ENCODE measurements at places on chromosomes 7 and 10. TPM values are rescaled to one million over a fixed set of nuclear protein-coding genes. Genes with fewer than 3 reads are reported as not detected.

Gene SEMA3C
- 15.7 TPM for polyA plus RNA-seq

DNA sequence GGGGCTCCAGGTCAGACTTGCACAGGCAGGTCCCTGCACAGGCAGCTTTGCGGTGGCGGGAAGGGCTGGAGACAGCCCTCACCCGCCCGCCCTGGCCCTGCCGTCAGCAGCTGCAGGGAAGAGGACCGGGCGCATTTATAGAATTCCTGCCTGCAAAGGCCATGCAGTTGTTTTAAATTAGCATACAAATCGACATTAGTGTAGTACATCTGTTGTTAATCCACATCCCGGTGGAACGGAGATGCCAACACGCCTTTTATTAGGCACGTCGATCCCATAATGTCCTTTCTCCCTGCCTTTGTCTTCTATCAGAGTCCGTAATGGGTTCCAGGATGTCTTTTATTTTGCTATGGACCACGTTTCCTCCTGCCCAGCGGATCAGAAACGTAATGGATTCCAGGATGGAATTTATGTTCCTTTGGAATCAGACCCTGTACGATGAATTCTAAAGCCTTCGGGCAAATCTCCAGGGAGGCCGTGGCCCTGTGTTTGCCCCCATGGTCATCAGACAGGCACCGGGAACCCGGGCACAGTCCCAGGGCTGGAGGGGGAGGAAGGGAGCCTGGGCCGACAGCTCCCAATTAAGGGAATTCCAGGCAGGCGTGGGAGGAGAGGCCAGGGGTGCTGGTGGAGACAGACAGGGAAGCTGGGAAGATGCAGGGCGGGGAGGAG, 123.9 kb downstream of the COL26A1 start:
- no peak overlapping the region for H3K4me3 ChIP-seq
- DNase-seq = no peak
- H3K36me3 ChIP-seq = no peaks in the 10 kb centered on the region
- H3K27ac ChIP-seq = no peak overlapping the region
- H3K27me3 ChIP-seq = no peaks in the 10 kb centered on the region

Gene GPR15LG
- 0.15 TPM for polyA plus RNA-seq

DNA sequence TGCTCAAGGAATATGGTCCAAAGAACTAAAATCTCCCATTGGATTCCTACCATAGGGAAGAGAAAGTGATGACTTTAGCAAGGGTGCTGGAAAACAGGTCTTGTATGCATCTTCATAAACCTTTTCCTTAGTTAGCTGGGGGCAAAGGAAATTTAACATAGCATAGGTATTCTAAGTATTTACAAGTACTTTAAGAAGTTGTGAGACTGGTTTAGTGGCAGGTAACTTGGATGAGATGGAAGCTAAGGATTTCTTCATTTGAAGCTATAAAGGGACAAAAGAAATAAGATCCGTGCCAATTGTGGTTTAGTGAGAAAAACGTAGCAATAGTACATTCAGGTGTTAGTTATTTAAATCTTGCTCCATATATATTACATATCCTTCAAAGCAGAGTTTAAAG, 183.4 kb upstream of the TCF7L2 start:
- H3K4me3 ChIP-seq = no peak overlapping the region
- DNase-seq = no peak
- H3K27me3 ChIP-seq = no peaks in the 10 kb centered on the region
- no peaks in the 10 kb centered on the region for H3K36me3 ChIP-seq
- peaks cover 15% of the 10 kb centered on the region for H3K4me1 ChIP-seq

Gene AKR1C8
- not detected for polyA plus RNA-seq

Gene STRIP2
- 21.1 TPM for polyA plus RNA-seq

DNA sequence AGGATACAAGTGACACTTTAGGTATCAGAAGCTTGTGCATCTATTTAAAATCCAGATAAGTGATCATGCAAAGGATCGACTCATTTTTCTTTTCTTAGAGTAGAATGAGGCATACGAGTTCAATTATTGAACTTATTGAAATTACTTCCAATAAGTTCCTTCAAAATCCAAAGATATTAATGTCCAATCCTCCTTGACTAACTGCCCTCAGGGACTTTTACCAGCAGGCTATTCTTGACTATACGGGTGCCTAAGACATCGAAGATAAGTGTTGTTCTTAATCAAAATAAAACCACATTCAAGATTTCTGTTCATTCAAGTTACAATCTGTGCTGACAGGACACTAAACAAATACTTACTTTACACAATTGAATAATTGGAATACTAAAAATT, 74.5 kb upstream of the SP4 start:
- H3K4me3 ChIP-seq = no peak overlapping the region
- DNase-seq = no peak
- no peaks in the 10 kb centered on the region for H3K4me1 ChIP-seq
- no peaks in the 10 kb centered on the region for H3K36me3 ChIP-seq

- H3K36me3 ChIP-seq = no peaks in the 10 kb centered on the region
- H3K4me1 ChIP-seq = no peaks in the 10 kb centered on the region
- no peaks in the 10 kb centered on the region for H3K27me3 ChIP-seq
- H3K4me3 ChIP-seq = no peak overlapping the region
- no peak overlapping the region for H3K27ac ChIP-seq
These were observed 295.2 kb upstream of the ZNF32 start for GRCh38 chr10:43943818-43944360.

- H3K27me3 ChIP-seq = no peaks in the 10 kb centered on the region
- DNase-seq = no peak
- no peaks in the 10 kb centered on the region for H3K4me1 ChIP-seq
- H3K4me3 ChIP-seq = no peak overlapping the region
- no peak overlapping the region for H3K27ac ChIP-seq
These were observed 438.2 kb downstream of the PAXIP1 start for GRCh38 chr7:154564676-154565075.

- no peak overlapping the region for H3K27ac ChIP-seq
- no peak for DNase-seq
- H3K4me3 ChIP-seq = no peak overlapping the region
- no peaks in the 10 kb centered on the region for H3K36me3 ChIP-seq
- H3K27me3 ChIP-seq = no peaks in the 10 kb centered on the region
- no peaks in the 10 kb centered on the region for H3K4me1 ChIP-seq
These were observed 19.5 kb upstream of the PNLIP start for GRCh38 chr10:116526219-116526618.

Data from psoas muscle (tissue), 8 donors.